ENCODE measurements at places on chromosomes 6 and 20.

DNA sequence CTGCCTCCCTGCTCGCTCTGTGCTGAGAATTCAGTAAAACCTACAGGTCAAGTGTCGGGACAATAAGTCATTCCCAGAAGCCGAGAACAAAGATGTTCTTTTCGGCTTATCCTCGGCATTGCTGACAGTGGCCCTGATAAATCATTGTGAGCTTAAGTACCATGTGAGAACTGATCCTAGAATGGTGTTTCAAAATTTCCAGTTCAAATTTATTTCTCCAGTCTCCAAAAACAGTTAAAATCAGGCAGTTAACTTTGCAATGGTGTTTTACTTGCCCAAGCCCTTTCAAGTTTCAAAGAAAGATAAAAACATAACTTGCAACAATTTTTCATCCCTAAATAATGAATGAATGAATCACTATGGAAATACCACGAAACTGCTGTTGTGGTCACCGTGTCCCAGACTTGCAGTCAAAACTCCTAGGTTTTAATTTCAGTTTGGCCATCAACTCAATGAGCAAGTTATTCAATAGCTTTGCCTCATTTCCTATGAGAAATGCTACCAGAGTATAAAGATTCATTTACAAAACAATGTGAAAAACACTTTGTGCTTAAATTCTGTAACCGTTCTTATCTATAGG, 4.3 kb downstream of the ATP5F1E start:
- no peak for DNase-seq
- no peaks in the 10 kb centered on the region for H3K27me3 ChIP-seq
- no peak overlapping the region for H3K27ac ChIP-seq
- H3K4me3 ChIP-seq = no peak overlapping the region
- H3K4me1 ChIP-seq = peaks cover 46% of the 10 kb centered on the region

GRCh38 chr20:50931306-50932015, at the start of gene ADNP:
Gene ADNP, minus strand, starts transcription at chr20:50931437. Its CDS starts 27,441 bp downstream, at chr20:50903996.
- H3K36me3 ChIP-seq = peaks cover 41% of the 10 kb centered on the region
- H3K27me3 ChIP-seq = no peaks in the 10 kb centered on the region
- peak within 1 kb of the TSS; percentile 97 for H3K27ac ChIP-seq

DNA sequence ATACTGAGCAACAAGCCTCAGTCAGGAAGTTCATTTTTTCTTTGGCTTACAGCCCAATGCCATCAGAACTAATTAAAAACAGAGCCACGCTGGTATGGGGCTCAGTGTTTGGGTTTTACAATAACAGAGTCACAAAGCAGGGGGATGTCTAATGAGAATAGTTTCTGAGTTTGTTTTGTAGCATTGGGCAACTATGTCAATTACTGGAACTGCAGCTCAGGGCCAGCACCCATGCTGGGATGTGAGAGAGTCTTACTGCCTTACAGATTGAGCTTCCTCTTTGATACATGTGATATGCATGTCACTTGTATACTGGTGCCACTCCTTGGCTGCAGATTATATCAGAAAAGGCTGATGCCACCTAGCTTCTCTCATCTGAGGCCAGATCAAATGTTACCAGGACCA, 117.6 kb downstream of the TFAP2B start:
- H3K27me3 ChIP-seq = no peaks in the 10 kb centered on the region
- DNase-seq = no peak
- H3K4me1 ChIP-seq = no peaks in the 10 kb centered on the region
- no peaks in the 10 kb centered on the region for H3K36me3 ChIP-seq
- H3K4me3 ChIP-seq = no peak overlapping the region

- peaks cover 52% of the 10 kb centered on the region for H3K36me3 ChIP-seq
- DNase-seq = no peak
- peak overlapping the region; percentile 29 for H3K4me3 ChIP-seq
- H3K27ac ChIP-seq = peak overlapping the region; percentile 77
- no peaks in the 10 kb centered on the region for H3K27me3 ChIP-seq
These were observed 36.9 kb upstream of the FANCE start for GRCh38 chr6:35415065-35415891.

- DNase-seq = no peak
- H3K27me3 ChIP-seq = peaks cover 70% of the 10 kb centered on the region
- H3K36me3 ChIP-seq = no peaks in the 10 kb centered on the region
- no peak overlapping the region for H3K27ac ChIP-seq
- H3K4me1 ChIP-seq = peaks cover 26% of the 10 kb centered on the region
These were observed 81.3 kb downstream of the EYA2 start for GRCh38 chr20:46975976-46976375.

DNA sequence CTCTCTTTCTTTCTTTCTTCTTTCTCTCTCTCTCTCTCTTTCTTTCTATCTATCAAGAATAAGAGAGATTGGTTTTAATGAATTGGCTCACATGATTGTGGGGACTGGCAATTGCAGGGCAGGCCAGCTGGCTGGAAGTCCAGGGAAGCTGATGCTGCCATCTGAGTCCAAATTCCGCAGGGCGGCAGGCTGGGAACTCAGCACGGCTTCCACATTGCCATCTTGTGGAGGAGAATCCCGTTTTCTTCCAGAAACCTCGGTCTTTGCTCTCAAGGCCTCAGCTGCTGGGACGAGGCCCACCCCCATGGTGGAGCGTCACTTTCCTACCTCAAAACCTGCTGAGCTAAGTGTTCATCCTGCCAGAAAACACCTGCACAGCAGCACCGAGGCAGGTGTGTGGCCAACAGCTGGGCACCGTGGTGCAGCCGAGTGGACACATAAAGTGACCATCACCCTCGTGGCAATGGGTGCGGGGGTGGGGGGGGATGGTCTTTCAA, 58.8 kb upstream of the SLCO4A1 start:
- no peak overlapping the region for H3K4me3 ChIP-seq
- no peaks in the 10 kb centered on the region for H3K4me1 ChIP-seq
- H3K27me3 ChIP-seq = peaks cover 34% of the 10 kb centered on the region
- no peaks in the 10 kb centered on the region for H3K36me3 ChIP-seq
- no peak for DNase-seq

GRCh38 chr20:31979713-31980426, 11.9 kb downstream of the XKR7 start:
- DNase-seq = no peak
- no peaks in the 10 kb centered on the region for H3K4me1 ChIP-seq
- no peaks in the 10 kb centered on the region for H3K36me3 ChIP-seq
- no peak overlapping the region for H3K27ac ChIP-seq

DNA sequence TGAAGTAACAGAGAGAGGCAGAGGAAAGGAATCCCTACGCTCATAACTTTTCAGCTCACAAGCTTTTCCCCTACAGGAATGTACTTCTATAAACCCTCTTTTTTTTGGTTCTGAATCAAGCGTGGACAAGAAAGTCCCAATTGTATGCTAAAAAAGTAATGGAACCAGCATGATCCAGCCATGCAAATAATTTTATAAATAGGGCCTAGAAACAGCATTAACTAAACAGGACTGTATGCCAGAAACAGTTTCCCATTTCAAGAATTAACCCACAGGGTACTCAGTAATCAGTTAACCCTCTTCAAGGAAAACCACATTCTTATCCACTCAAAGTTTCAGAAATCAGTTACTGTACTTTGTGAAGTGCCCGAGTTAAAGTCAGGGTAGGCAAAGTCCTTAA, 87.0 kb upstream of the HMGCLL1 start:
- DNase-seq = no peak
- no peaks in the 10 kb centered on the region for H3K27me3 ChIP-seq
- H3K4me1 ChIP-seq = no peaks in the 10 kb centered on the region
- H3K27ac ChIP-seq = no peak overlapping the region
- H3K36me3 ChIP-seq = no peaks in the 10 kb centered on the region

- H3K4me1 ChIP-seq = no peaks in the 10 kb centered on the region
- no peak overlapping the region for H3K27ac ChIP-seq
- no peak for DNase-seq
- H3K27me3 ChIP-seq = no peaks in the 10 kb centered on the region
- H3K4me3 ChIP-seq = no peak overlapping the region
These were observed 432.8 kb downstream of the GRIK2 start for GRCh38 chr6:101826269-101826668.

Measured in activated naive CD8-positive, alpha-beta T cell treated with anti-CD3 and anti-CD28 coated beads, Interleukin-2, amount 10 ng/mL, durations not matched to agents 7 days and 5 days (primary cell).